Naive thymus-derived CD4-positive, alpha-beta T cell (primary cell): ENCODE measurements at places on chromosomes 11 and 22. TPM values are rescaled to one million over a fixed set of nuclear protein-coding genes. Genes with fewer than 3 reads are reported as not detected.

Gene TSKU
- polyA plus RNA-seq: not detected

Gene OR8D1
- polyA plus RNA-seq: not detected

Gene IL10RA
- 85.2 TPM for polyA plus RNA-seq

Gene MS4A3
- not detected for polyA plus RNA-seq

Gene ALDH3B1
- 0.05 TPM for polyA plus RNA-seq

Gene NECTIN1
- polyA plus RNA-seq: 0.30 TPM

Gene RIMBP3C
- polyA plus RNA-seq: 0.22 TPM

Gene SCN4B
- not detected for polyA plus RNA-seq

Gene FZD4
- not detected for polyA plus RNA-seq

Gene CDC42BPG
- 0.27 TPM for polyA plus RNA-seq

Gene NUP160
- polyA plus RNA-seq: 35.1 TPM

Gene PHF21B
- polyA plus RNA-seq: not detected

Gene SOX10
- polyA plus RNA-seq: not detected

Gene TMEM132A
- polyA plus RNA-seq: not detected

Gene OR52N5
- not detected for polyA plus RNA-seq

Gene DCUN1D5
- 15.8 TPM for polyA plus RNA-seq

Gene HBG2
- not detected for polyA plus RNA-seq

Gene GAL3ST1
- polyA plus RNA-seq: 0.21 TPM

Gene HMBS
- 25.3 TPM for polyA plus RNA-seq

Gene KCNJ1
- 0.12 TPM for polyA plus RNA-seq

Gene AMPD3
- polyA plus RNA-seq: 17.8 TPM

Gene FGF4
- not detected for polyA plus RNA-seq

Gene NELL1
- polyA plus RNA-seq: not detected

Gene MS4A1
- 1.2 TPM for polyA plus RNA-seq

Gene PKP3
- polyA plus RNA-seq: not detected

Gene CCDC81
- 0.12 TPM for polyA plus RNA-seq

Gene HEPN1
- polyA plus RNA-seq: not detected

Gene SMIM35
- polyA plus RNA-seq: not detected

Gene OR51B4
- not detected for polyA plus RNA-seq

Gene PTPRCAP
- polyA plus RNA-seq: 498 TPM

Gene DTX4
- 0.35 TPM for polyA plus RNA-seq

Gene RAB38
- not detected for polyA plus RNA-seq

Gene MRGPRX3
- polyA plus RNA-seq: not detected

Gene TBX10
- polyA plus RNA-seq: not detected
